NCI-H345 (cell line): ENCODE measurements at places on chromosomes 4 and X.

DNA sequence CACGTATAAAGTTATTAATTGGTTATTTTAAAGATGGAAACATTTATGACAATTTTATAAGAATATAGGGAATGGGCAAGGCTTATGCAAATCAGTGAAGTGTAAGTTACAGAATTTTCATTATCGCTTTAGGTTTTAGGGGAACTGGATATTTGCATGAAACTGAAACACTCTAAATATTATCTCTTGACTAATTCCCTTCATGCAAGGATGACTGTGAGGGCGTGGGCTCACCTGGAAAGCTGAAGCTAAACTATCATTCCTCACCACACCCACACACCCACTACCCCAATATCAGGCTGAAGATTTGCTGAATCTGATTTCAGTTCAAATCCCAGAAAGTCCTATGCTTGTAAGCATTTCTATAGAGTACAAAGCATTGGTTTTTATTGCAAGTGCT lies 81.7 kb upstream of the ARHGAP24 start:
- no peak for DNase-seq

- no peak for DNase-seq
Observed at GRCh38 chrX:65582450-65583082, 48.0 kb upstream of the LAS1L start.

DNA sequence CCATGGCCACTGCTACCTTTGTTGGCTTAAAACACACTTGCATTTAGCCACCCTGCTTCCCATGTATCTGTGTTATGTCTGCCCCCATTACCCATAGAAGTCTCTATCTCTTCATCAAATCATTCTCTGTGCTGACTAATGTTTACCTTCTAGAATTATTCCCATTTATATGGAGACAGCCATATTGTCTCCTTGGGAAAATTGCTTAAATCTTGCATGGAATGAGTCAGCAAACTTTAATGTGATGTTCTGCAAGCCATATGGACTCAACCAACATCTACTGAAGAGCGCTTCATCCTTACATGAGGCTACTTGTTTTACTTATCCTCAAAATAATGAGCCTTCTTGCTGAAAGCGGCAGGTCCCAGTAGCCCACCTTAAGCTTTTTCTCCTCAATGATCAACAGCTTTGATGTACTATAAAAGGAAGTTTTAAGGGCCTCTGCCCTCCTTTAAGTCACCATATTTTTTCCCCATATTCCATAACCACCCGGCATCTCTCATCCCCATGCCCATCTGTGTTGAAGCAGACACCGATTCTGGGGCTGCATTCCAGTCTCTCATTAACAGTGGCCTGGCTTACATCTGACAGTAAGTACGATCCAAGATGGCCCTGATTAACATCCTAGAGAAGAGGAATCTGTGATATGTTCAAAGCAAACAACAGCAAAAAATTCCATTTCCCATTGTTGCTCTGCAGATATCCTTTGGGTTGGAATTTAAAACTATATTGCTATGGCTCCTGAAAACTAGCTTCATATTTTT lies 130.4 kb downstream of the ARHGAP6 start:
- no peak for DNase-seq

DNA sequence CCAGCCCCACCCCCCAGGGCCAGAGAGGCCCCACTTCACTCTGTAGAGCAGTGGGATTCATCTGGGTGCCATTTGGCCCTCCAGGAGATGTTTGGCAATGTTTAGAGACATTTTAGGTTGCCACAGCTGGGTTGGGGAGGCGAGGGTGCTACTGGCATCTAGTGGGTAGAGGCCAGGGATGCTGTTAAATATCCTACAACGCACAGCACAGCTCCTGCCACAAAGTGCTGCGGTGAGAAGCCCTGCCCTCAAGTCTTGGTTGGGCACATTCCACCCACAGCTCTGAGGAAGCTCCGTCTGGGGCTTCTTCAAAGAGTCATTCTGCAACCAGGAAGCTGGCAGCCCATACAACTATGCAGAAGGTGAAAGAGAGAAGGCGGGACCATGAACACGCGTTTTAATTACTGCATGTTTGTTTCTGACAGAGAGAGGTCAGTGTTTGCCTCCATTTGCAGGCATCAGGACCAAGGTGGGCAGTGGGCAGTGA lies 48.1 kb upstream of the FAM9C start:
- DNase-seq = no peak

DNA sequence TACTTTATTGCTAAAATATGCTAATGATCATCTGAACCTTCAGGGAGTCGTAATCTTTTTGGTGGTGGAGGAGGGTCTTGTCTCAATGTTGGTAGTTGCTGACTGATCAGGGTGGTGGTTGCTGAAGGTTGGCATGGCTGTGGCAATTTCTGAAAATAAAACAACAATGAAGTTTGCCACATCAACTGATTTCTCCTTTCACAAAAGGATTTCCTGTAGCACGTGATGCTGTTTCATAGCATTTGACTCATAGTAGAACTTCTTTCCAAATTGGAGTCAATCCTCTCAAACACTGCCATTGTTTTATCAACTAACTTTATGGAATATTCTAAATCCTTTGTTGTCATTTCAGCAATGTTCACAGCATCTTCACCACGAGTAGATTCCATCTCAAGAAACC lies 19.3 kb downstream of the DDIT4L start:
- no peak for DNase-seq

DNA sequence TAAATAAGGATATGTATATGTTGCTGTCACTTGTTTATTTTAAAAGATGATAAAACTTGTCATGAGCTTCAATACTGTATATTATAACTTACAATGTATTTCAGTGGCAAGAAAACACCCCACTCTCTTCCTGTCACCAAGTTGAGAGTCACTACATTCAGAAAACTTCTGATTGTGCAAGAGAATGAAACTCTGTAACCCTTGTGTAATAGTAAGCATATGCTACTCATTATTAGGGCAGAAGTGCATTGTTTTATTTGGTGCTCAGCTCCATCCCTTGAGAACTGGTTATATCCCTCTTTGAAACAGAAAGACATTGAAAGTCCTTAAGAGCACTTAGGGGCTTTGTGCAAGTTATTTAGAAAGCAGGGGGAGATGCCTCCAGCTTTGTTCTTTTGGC lies 594.5 kb downstream of the ARAP2 start:
- DNase-seq = no peak

DNA sequence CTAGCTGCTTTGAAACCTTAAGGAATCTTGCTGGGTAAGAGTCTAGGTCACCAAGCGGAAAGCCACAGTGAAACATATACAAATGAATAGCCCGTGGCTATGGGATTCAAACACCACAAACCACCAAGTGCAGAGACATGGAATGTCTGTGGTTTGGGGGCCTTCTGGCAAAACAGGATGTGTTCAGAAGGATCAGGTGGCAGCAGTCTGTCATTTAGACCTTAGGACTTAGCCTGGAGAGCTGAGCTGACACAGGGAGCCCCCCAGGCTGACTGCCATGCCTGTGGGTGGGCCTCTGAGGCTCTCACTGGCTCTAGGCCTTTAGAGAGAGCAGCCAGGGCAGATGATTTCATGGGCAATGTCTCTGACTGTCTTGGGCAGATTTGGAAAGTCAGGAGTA lies 225.6 kb downstream of the FBXW7 start:
- no peak for DNase-seq

- no peak for DNase-seq
Observed at GRCh38 chr4:41285864-41286235, 29.1 kb downstream of the UCHL1 start.

DNA sequence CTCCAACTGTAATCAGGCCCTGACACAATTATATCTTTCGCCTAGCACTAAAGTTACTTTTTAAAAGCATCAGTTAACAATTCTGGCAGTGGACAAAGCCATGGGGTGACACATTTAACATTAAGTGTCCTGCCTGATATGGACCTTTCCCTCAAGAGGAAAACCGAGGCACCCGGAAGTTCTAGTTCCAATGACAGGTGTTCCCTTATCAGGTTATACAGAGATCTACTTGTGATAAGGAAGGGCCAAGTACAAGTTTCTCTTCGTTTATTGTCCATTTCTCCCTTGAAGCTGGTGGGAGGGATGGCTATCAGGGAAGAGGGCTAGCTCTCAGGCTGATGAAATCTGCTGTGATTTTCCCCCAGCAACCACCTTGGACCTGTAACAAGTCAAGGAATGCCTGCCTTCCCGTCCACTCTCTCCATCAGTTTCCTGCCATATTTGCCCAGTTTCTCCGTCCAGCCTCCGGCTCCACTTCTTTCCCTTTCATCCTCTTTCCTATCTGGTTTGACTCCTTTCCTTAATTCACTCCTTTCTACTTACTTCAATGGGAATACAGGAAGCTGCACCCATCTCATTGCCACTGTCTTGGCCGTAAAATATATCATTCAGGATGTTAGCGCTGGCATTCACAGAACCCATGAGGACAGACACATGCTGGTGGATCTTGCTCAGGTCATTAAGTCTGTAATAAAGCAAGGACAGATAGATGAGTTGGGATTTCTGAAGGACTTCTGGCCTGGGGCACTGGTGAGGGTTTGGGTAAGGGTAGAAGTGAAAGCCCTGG lies 95.0 kb downstream of the DGKK start:
- DNase-seq = no peak

GRCh38 chr4:106370214-106370613 lies 1.6 kb upstream of the GIMD1 start:
- DNase-seq = no peak

- DNase-seq = no peak
Observed at GRCh38 chrX:24902806-24903205, 113.0 kb downstream of the ARX start.

GRCh38 chrX:11756354-11757318 lies 1.4 kb upstream of the MSL3 start:
- peak; percentile 29 for DNase-seq

DNA sequence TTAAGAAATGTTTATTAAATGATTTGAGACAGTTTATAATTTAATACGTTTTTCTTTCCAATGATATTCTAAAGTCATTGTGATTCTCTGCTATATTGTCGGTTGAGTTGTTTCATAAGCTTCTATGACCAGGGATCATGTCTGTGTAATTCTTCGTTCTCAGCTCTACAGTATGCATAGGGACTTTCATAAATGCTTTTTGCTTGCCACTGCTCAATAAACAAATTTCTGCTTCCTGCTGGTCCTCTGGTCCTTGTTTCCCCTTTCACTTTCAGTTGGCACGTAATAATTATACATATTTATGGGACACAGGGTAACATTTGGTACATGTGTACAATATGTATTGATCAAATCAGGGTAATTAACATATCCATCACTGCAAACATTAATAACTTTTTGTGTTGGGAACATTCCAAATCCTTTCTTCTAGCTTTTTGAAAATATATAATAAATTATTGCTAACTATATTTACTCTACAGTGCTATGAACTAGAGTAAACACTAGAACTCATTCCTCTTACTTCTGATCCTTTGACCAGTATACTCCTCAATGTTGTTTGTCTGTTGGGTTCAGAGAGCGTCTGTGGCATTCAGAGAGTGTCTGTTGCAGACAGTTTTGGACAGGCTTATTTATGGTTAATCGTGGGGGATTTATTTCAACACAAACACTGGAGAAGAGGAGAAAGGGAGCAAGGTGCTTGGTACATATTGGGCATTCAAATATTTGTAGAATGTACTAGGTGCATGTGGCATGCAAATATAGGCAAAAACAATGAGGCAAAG lies 68.3 kb upstream of the SPANXB1 start:
- DNase-seq = no peak

DNA sequence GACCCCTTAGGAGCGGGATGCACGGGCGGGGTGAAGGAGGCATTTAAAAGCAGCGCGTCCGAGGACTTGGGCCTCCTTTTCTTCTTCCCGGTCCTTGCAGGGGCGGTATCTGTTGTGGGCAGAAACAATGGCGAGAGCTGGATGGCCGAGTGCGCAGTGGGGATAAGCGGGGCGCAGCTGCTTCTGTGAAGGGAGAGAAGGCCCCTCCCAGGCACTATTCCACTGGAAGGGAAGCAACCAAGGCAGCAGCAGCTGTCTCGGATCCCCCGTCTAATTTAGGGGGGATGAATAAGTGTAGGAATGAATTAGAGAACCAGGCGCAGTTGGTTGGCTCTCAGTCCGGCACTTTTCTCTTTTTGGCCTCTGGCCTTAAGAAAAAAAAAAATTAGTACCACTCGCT lies 995 bp downstream of the SMARCA5 start:
- DNase-seq = peak; percentile 35

- DNase-seq = no peak
Observed at GRCh38 chrX:12488771-12489170, 302.4 kb upstream of the PRPS2 start.

DNA sequence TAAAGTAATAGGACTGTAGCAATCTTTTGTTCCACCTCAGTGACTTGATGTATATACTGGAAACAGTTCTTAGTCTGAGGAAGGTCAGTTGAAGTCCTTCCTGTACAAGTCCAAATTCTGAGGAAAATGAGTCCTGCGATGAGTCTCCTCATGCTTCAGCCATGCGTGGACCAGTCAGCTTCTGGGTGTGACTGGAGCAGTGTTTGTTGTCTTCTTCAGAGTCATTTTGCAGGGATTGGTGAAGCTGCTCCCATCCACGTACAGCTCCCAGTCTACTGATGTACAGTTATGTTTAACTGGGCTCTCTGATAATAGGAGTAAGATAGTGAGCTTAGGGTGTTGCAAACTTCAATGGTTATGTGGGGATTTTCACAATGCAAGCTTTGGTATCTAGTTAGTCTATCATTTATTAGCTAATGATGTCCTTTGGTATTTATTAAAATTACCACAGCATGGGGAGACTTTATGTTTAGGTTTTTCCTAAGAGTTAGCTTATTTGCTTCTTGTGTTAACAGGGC lies 3.4 kb downstream of the UGT2B17 start:
- no peak for DNase-seq

DNA sequence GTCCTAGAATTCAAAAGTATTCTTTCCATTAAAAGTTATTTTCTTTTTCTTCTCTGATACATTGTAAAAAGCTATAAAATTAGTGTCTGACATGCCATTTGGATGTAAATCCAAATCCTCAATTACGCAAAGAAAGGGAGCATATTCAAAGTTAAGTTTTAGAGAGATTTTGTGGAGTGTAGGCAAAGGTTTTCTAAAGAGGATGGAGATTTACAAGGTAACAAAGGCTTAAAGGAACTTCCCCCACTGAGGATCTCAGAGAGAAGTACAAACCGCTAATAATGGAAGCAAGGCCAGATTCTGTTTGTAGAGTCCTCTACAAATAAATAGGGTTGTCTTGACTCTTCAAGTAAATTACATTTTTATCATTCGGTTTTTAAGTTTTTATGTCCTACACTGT lies 91.0 kb upstream of the MAPK10 start:
- DNase-seq = no peak

- DNase-seq = peak; percentile 42
Observed at GRCh38 chr4:20252656-20253282, 1.1 kb downstream of the SLIT2 start.

DNA sequence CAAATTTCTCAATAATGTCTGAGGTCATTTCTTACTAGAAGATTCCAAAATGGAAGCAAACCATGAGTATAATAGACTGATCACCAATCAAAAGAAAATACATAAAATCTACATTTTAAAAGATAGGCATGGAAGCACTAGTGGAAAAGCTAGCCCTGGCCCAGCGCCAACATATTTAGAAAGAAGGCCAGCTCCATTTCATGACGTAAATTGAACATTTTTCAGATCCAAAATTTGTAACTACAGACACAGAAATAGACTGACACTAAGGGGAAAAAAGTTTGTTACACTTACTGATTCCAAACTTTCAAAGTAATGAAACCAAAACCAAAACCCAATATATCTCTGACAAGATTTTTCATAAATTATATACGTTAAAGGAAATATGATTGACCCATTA lies 117.7 kb downstream of the ADAMTS3 start:
- DNase-seq = no peak
